ENCODE measurements at places on chromosomes 13 and 19.

DNA sequence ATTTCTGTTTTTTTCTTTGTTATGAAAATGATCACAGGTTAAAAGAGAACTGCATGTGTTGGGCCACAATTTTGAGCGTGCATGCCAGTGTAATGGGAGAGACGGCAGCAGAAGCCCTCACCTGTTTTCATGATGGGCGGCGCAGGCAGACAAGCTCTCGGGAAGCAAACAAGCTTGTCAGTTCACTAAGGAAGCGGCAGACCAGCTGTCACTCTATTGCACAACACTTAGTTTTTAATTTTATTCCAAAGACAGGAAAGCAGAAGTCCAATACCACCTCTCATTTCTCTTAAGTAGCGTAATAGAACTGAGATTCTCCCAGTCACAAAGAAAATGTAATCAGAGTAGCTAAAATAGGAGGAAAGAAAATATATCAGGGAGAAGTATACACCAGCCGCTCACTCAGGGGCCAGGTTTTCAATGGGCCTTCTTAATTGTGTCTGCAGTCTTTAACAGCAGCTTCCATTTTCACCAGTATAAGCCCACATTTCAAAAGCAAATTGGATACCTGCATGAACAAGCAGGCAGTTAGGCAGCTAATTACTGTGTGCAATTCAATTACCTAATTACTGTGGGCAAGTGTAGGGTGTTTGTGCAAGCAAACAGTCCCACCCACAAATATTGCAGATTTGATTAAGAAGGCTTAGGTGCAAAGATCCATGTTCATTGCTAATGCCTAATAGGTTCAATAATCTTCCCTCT lies 711.4 kb downstream of the DIAPH3 start:
- no peak overlapping the region for H3K4me3 ChIP-seq
- no peak overlapping the region for H3K27ac ChIP-seq
- H3K27me3 ChIP-seq, result peaks cover 5% of the 10 kb centered on the region
- no peak for DNase-seq

- H3K4me1 ChIP-seq, result no peaks in the 10 kb centered on the region
- H3K27me3 ChIP-seq, result no peaks in the 10 kb centered on the region
- H3K4me3 ChIP-seq, result no peak overlapping the region
Observed at GRCh38 chr13:54394085-54394700, 1365.6 kb downstream of the OLFM4 start.

- no peak overlapping the region for H3K4me3 ChIP-seq
- no peak overlapping the region for H3K27ac ChIP-seq
- peaks cover 32% of the 10 kb centered on the region for H3K4me1 ChIP-seq
- DNase-seq, result no peak
- peaks cover 15% of the 10 kb centered on the region for H3K36me3 ChIP-seq
Observed at GRCh38 chr13:37229931-37230330, 124.5 kb upstream of the CSNK1A1L start.

GRCh38 chr13:111924678-111925075 lies 142.3 kb upstream of the SOX1 start:
- no peak overlapping the region for H3K4me3 ChIP-seq
- no peak overlapping the region for H3K27ac ChIP-seq
- H3K27me3 ChIP-seq, result peaks cover 5% of the 10 kb centered on the region
- no peaks in the 10 kb centered on the region for H3K4me1 ChIP-seq
- no peak for DNase-seq
- H3K36me3 ChIP-seq, result peaks cover 8% of the 10 kb centered on the region

DNA sequence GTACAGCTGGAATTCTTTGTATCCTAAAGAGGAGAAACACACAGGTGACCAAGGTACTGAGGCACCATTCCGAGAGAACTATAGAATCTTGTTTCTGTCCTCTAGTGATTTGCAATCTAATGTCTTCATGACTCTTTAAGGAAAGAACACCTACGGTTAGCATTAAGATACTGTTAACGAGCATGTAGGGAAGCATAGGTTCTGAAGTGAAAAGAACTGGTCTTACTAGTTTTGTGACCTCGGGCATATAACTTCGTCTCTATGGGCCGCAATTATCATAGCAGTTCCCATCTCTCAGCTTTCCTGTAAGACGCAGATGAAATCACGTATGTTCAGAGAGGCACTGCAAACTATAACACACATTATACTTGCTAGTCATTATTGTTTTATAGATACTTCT lies 193.0 kb upstream of the NBEA start:
- no peak for DNase-seq
- peaks cover 3% of the 10 kb centered on the region for H3K27me3 ChIP-seq
- no peaks in the 10 kb centered on the region for H3K4me1 ChIP-seq
- no peak overlapping the region for H3K27ac ChIP-seq
- no peaks in the 10 kb centered on the region for H3K36me3 ChIP-seq

DNA sequence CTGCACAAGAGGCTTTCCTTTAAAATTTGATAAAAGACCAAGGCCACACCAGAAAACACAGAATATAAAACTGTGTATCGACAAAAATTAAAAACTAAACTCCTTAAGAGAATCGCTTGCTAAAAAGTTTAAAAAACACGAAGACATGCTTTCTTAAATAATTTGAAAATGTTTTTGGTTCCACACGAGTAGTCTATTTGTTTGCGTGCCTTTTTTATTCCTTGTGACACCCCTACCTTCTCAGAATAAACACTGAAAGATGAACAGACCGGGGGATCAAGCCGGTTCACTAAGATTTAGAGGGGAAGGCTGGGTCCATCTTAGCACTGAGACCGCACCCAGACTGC lies 256.4 kb upstream of the STARD13 start:
- H3K27ac ChIP-seq, result peak overlapping the region; percentile 100
- H3K4me3 ChIP-seq, result peak overlapping the region; percentile 92
- H3K4me1 ChIP-seq, result peaks cover 52% of the 10 kb centered on the region
- no peak for DNase-seq
- no peaks in the 10 kb centered on the region for H3K27me3 ChIP-seq

- H3K36me3 ChIP-seq, result no peaks in the 10 kb centered on the region
- peak overlapping the region; percentile 19 for H3K4me3 ChIP-seq
- H3K27me3 ChIP-seq, result no peaks in the 10 kb centered on the region
- peak; percentile 94 for DNase-seq
Observed at GRCh38 chr19:46759817-46760333, 13.6 kb upstream of the STRN4 start.

- no peak overlapping the region for H3K27ac ChIP-seq
- no peak for DNase-seq
- no peaks in the 10 kb centered on the region for H3K27me3 ChIP-seq
- H3K36me3 ChIP-seq, result peaks cover 34% of the 10 kb centered on the region
- peaks cover 12% of the 10 kb centered on the region for H3K4me1 ChIP-seq
Observed at GRCh38 chr13:49664606-49665005, 26.7 kb downstream of the EBPL start.

DNA sequence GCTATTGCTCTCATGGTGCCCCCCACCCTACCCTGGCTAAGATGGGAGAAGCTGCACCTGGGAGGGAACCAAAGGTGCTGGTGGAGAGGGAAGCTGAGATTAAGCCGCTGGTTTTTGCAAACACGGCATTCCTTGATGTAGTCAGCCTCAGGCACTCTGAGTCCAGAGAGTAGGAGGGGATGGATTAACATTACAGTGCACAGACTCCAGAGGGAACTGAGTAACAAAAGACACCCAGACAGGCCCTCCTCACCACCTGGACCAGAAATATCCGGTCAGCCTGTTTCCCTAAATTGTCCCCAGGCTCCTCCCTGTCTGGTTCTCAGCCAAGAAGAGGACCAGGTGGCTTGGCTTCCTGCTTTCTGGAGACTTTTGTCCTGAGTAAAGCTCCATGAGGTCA lies 28.9 kb upstream of the PABPC3 start:
- DNase-seq, result no peak
- no peaks in the 10 kb centered on the region for H3K36me3 ChIP-seq
- H3K27ac ChIP-seq, result no peak overlapping the region
- no peak overlapping the region for H3K4me3 ChIP-seq

GRCh38 chr13:75736173-75736572 lies 100.0 kb downstream of the LMO7 start:
- H3K4me1 ChIP-seq, result peaks cover 73% of the 10 kb centered on the region
- no peak overlapping the region for H3K4me3 ChIP-seq
- peaks cover 28% of the 10 kb centered on the region for H3K27me3 ChIP-seq
- peak overlapping the region; percentile 38 for H3K27ac ChIP-seq
- H3K36me3 ChIP-seq, result peaks cover 72% of the 10 kb centered on the region

GRCh38 chr19:30555075-30555790 lies 183.0 kb downstream of the ZNF536 start:
- no peaks in the 10 kb centered on the region for H3K4me1 ChIP-seq
- H3K36me3 ChIP-seq, result peaks cover 4% of the 10 kb centered on the region
- no peak overlapping the region for H3K4me3 ChIP-seq

DNA sequence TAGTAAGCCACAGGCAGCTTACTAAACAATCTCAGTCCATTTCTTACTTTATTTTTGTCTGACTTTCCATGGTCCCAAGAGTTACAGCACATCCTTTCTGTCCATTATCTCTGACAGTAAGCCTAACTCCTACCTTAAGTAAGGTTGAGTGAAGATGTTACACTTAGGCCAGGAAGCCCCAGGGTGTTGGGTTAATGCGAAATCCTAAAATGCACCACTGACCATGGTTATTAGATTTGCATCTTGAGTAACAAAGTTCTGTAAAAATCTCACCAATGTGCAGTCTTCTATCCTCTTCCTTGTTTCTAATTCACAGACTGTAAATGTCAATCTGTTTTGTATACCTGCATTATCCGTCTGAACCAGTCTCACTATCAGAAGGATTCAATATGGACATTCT lies 462.5 kb downstream of the FGF14 start:
- DNase-seq, result no peak
- H3K27ac ChIP-seq, result no peak overlapping the region
- H3K27me3 ChIP-seq, result no peaks in the 10 kb centered on the region
- no peak overlapping the region for H3K4me3 ChIP-seq
- no peaks in the 10 kb centered on the region for H3K36me3 ChIP-seq

- no peaks in the 10 kb centered on the region for H3K36me3 ChIP-seq
Observed at GRCh38 chr19:35533201-35533821, at the start of gene GAPDHS. Gene GAPDHS (plus strand): TSS chr19:35533456. CDS start chr19:35533528, 72 bp downstream.

DNA sequence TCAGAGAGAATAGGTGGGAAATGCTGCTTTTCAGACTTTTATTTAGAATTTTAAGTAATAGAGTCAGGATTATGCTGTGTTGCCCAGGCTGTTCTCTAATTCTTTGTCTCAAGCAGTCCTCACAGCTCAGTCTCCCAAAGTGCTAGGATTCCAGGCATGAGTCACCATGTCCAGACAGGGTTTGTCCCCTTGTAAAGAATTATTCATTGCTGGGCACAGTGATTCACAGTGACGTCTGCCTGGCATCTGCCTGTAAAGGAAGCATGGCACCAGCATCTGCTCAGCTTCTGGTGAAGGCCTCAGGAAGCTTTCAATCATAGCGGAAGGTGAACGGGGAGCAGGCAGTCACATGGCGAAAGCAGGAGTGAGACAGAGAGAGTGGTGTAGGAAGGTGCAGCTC lies 17.7 kb downstream of the ZNF763 start:
- H3K4me1 ChIP-seq, result peaks cover 5% of the 10 kb centered on the region
- no peak overlapping the region for H3K27ac ChIP-seq
- H3K36me3 ChIP-seq, result peaks cover 39% of the 10 kb centered on the region
- no peak for DNase-seq

DNA sequence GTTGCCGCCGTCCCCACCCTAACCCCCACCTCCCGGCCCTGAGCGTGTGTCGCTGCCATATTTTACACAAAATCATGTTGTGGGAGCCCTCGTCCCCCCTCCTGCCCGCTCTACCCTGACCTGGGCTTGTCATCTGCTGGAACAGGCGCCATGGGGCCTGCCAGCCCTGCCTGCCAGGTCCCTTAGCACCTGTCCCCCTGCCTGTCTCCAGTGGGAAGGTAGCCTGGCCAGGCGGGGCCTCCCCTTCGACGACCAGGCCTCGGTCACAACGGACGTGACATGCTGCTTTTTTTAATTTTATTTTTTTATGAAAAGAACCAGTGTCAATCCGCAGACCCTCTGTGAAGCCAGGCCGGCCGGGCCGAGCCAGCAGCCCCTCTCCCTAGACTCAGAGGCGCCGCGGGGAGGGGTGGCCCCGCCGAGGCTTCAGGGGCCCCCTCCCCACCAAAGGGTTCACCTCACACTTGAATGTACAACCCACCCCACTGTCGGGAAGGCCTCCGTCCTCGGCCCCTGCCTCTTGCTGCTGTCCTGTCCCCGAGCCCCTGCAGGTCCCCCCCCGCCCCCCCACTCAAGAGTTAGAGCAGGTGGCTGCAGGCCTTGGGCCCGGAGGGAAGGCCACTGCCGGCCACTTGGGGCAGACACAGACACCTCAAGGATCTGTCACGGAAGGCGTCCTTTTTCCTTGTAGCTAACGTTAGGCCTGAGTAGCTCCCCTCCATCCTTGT lies 6.4 kb downstream of the YIPF2 start:
- no peak overlapping the region for H3K4me3 ChIP-seq
- H3K4me1 ChIP-seq, result peaks cover 1% of the 10 kb centered on the region
- H3K27me3 ChIP-seq, result peaks cover 14% of the 10 kb centered on the region
- no peak for DNase-seq

DNA sequence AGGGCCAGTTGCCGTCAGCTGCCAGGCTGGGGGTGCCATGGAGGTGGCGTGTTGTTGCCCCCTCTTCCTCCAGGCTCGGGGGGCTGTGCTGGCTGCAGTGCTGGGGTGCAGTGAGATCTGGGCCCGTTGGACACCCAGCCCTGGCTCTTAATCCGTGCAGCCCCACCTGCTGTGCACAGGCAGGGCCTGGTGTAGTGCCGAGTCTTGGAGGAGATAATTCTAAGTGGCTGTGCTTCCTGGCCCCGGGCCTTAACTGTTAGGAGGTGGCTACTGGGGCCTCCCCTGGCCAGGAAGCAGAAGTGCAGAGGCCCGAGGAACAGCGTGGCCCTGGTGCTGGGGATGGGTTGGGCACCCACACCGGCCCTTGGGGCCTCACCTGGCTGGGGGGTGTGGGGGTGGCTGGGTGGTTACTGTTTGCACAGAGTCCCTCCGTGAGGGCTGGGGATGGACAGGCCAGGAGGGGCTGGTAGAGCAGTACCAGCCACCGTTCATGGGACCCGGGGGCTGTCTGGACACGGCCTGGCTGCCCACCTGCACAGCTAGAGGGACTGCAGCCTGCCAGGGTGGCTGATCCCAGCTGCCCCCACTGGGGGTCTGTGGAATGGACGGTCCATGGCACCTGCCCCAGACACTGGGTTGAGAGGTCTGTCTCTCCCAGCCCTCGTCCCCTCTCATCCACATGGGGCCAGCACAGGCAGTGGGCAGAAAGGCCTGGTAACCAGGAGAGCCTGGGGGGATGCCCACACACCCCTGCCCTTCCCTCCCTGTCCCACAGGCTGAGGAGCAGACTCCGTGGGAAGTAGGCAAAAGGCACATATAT lies 3.3 kb downstream of the GPX4 start:
- H3K36me3 ChIP-seq, result no peaks in the 10 kb centered on the region
- peaks cover 21% of the 10 kb centered on the region for H3K27me3 ChIP-seq
- peak overlapping the region; percentile 50 for H3K4me3 ChIP-seq
- H3K27ac ChIP-seq, result 0 out of 2 replicates have a peak overlapping the region, but pooled peaks have one; percentile 21
- H3K4me1 ChIP-seq, result peaks cover 14% of the 10 kb centered on the region

GRCh38 chr19:15124572-15125231 lies 17.5 kb downstream of the SYDE1 start:
- H3K27ac ChIP-seq, result peak overlapping the region; percentile 92
- H3K4me1 ChIP-seq, result peaks cover 30% of the 10 kb centered on the region
- no peak for DNase-seq
- no peaks in the 10 kb centered on the region for H3K27me3 ChIP-seq
- peaks cover 7% of the 10 kb centered on the region for H3K36me3 ChIP-seq
- H3K4me3 ChIP-seq, result peak overlapping the region; percentile 98

- no peak overlapping the region for H3K27ac ChIP-seq
- peak; percentile 32 for DNase-seq
- H3K36me3 ChIP-seq, result peaks cover 8% of the 10 kb centered on the region
- H3K27me3 ChIP-seq, result peaks cover 10% of the 10 kb centered on the region
- no peak overlapping the region for H3K4me3 ChIP-seq
- peaks cover 54% of the 10 kb centered on the region for H3K4me1 ChIP-seq
Observed at GRCh38 chr19:51568456-51568855, 2.6 kb upstream of the ZNF175 start.

- peaks cover 14% of the 10 kb centered on the region for H3K4me1 ChIP-seq
- DNase-seq, result no peak
- no peak overlapping the region for H3K4me3 ChIP-seq
- H3K36me3 ChIP-seq, result no peaks in the 10 kb centered on the region
- H3K27me3 ChIP-seq, result peaks cover 2% of the 10 kb centered on the region
Observed at GRCh38 chr19:14559916-14560775, 11.7 kb downstream of the NDUFB7 start.
